ENCODE measurements at places on chromosomes 1 and 21.

- no peaks in the 10 kb centered on the region for H3K36me3 ChIP-seq
- no peaks in the 10 kb centered on the region for H3K27me3 ChIP-seq
- H3K4me3 ChIP-seq, result no peak overlapping the region
- DNase-seq, result no peak
- no peak overlapping the region for H3K27ac ChIP-seq
Observed at GRCh38 chr1:12551584-12551983, 66.4 kb downstream of the DHRS3 start.

DNA sequence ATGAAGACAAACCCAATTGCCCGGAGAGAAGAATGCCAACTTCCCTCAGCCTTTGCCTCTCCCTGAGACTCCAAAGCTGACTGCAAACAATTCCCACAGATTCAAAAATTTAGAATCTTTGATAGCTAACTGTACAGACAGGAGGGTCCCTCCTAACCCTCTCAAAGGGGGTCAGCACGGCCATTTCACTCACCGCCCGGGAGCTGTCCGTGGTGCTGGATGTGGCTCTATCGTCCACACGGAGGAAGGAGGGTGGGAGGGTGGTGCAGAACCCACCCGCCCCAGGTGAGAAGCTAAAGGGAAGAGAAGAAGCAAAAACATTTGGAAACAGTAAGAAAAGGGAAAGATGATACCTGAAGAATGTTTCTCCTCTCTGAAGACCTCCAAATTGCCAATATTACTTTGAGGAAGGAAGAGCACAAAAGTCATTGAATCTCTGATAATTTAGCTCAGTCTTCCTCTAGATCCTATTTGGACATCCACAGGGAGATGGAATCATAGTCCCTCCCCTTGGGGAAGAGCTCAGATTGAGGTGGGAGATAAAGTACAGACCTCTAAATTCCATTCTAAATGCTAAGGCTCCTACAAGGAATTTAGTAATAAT, 45.6 kb downstream of the RHBG start:
- no peak overlapping the region for H3K27ac ChIP-seq
- H3K4me1 ChIP-seq, result peaks cover 5% of the 10 kb centered on the region
- no peak for DNase-seq
- no peak overlapping the region for H3K4me3 ChIP-seq
- H3K36me3 ChIP-seq, result peaks cover 7% of the 10 kb centered on the region
- H3K27me3 ChIP-seq, result peaks cover 72% of the 10 kb centered on the region

GRCh38 chr21:14981246-14981645, 83.6 kb downstream of the NRIP1 start:
- peaks cover 16% of the 10 kb centered on the region for H3K4me1 ChIP-seq
- DNase-seq, result no peak
- H3K27ac ChIP-seq, result no peak overlapping the region
- no peaks in the 10 kb centered on the region for H3K27me3 ChIP-seq

DNA sequence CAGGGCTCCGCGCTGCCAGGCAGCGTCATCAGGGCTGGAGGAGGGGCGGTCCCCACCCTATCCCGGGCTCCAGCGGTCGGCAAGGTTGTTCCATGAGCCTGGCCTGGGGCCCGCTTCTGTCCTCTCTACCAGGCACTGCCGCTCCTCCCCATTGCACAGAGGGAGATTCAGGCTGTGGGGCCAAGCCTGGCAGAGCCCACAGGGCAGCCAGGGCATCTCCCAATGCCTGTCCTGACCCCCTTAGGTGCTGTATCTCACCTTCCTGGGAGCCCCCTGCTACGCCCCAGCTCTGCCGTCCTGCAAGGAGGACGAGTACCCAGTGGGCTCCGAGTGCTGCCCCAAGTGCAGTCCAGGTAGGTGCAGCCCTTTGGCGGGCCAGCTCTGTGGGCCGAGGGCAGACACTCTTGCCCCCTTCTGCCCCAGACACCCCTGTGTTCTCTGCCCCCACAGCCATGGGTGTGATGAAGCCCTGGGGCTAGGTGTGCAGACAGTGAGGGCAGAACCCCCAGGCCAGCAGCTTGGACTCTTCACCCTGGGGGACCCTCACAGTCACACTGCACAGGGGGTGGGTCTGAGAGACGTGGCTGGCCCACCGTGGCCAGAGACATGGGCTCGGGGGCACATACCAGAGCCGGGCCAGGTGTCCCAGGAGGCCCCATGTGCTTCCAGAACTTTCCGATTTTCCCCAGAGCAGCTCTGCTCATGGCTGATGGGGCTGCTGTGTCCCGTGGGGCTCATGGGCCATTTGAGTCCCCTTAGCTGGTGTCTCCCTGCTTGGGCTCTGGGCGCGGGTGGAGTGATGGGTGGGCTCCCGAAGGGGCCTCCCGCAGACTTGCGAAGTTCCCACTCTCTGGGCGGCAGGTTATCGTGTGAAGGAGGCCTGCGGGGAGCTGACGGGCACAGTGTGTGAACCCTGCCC, 1.6 kb downstream of the TNFRSF14 start:
- peak overlapping the region; percentile 95 for H3K4me3 ChIP-seq
- H3K27ac ChIP-seq, result peak overlapping the region; percentile 98

DNA sequence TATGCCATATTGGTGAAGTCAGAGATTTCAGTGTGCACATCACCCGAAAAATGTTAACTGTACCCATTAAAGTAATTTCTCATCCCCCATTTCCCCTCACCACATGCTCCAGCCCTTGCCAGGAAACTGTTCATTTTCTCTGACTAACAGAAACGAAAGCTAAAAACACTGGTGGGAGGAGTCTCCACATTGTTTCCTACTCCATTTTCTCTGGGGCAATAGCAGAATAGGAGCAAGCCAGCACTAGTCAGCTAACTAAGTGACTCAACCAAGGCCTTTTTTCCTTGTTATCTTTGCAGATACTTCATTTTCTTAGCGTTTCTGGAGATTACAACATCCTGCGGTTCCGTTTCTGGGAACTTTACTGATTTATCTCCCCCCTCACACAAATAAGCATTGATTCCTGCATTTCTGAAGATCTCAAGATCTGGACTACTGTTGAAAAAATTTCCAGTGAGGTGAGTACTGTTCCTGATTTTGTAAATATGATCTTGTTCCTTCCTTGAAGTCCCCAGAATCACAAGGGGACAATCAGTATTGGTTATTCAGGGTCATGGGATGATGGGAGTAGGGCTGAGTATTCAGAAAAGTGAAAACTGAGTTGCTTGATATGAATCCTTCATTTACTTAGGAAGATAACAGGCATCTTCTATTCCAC, at the start of gene IFI16:
Gene IFI16 (plus strand): TSS at position 204 of the 658 bp plus-strand sequence. CDS start 4,774 bp downstream, outside the sequence.
- peak; percentile 54 for DNase-seq
- H3K4me3 ChIP-seq, result peak within 1 kb of the TSS; percentile 100
- H3K36me3 ChIP-seq, result peaks cover 24% of the 10 kb centered on the region
- peak within 1 kb of the TSS; percentile 78 for H3K27ac ChIP-seq
- peaks cover 68% of the 10 kb centered on the region for H3K4me1 ChIP-seq

- H3K27me3 ChIP-seq, result no peaks in the 10 kb centered on the region
- DNase-seq, result no peak
- H3K4me1 ChIP-seq, result peaks cover 7% of the 10 kb centered on the region
- H3K27ac ChIP-seq, result no peak overlapping the region
Observed at GRCh38 chr1:234659538-234659937, 49.6 kb upstream of the IRF2BP2 start.
